ENCODE measurements at places on chromosomes 4 and X.
A peak's percentile ranks its signal among the peaks of the same experiment; 100 is the strongest.

- DNase-seq = no peak
Measured at GRCh38 chr4:73851293-73851692, 1.8 kb upstream of the PF4V1 start.

GRCh38 chr4:2252530-2253091 lies 9.3 kb downstream of the MXD4 start:
- DNase-seq = no peak

GRCh38 chr4:156182269-156182668 lies 228.6 kb upstream of the CTSO start:
- DNase-seq = no peak

- no peak for DNase-seq
Measured at GRCh38 chr4:26157541-26157940, 163.3 kb upstream of the RBPJ start.

GRCh38 chrX:134338527-134338926 lies 101.5 kb downstream of the CCDC160 start:
- no peak for DNase-seq

DNA sequence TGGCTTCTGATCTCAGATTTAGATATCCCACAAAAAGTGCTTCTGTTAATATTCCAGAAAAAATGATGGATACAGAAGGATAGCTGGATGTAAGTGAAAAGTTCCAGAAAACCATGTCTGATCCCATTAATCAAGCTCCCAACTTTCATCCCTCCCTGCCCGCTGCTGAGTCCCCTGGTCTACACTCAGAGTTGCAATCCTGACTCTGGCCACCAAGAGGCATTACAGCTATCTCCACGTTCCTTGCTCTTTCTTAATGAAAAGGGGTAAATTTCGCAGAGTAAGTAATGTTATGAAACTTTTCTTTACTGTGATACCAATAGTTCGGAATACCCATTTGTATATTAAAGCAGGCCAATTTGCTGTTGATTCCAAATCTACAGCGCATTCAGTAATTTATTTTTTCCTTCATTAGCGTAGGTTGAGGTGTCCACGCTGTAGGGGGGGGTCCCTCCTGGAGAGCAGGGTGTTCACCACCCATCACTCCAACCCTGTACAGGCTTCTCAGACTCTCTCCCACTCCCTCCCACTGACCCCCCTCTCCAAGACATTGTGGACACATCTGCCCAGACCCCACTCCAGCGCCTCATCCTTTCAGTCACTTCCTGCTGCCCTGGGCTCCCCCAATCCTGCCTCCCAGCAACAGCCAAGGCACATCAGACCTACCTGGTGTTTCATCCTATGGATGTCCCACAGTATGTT lies 55.1 kb downstream of the RAB40A start:
- no peak for DNase-seq

DNA sequence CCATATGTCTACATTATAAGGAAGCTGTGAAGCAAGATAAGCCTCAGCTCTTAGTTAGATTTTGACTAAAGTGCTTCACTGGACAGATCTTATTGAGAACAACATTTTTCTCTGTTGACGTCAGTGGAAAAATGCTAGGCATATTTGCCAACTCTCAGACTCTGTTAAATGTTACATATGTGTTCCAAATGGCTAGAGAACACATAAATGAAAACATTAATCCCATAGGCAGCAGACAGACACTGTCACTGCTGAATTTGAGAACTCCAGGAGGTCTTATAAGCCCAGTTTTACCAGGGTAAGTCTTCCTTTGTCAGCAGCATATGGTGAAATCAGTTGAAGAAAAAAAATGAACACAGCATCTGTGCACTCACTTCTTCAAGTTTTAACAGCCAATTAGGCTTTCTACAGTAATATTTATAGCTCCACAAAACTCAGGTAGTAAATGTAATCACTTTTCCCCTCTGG lies 186.9 kb downstream of the CAMK2D start:
- DNase-seq = peak; percentile 66

GRCh38 chrX:47327902-47328301 lies 42.5 kb upstream of the ZNF157 start:
- DNase-seq = no peak

GRCh38 chr4:1988327-1988724 lies 20.4 kb downstream of the NELFA start:
- no peak for DNase-seq

- no peak for DNase-seq
Measured at GRCh38 chr4:7434766-7435150, at the start of gene PSAPL1. PSAPL1 (minus strand) TSS chr4:7434930; CDS start chr4:7434879, 51 bp downstream.

DNA sequence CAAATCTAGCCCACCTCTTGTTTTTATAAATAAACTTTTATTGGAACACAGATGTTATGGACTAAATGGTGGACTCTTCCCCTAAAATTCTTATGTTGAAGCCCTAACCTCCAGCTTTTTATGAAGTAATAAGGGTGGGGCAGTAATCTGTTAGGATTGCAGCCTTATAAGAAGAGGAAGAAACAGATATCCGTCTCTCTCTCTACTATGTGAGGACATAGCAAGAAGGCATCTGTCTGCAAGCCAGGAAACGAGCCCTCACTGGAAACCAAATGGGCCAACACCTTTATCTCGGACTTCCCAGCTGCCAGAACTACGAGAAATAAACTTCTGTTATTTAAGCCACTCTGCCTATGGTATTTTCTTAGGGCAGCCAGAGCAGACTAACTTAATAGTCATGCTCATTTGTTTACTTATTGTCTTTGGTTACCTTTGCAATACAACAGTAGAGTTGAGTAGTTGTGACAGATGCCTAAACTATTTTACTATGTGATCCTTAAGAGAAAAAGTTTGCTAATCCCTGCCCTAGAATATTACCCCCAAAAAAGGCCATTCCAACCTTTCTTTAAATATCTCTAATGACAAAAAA lies 67.4 kb downstream of the MANBA start:
- DNase-seq = no peak

DNA sequence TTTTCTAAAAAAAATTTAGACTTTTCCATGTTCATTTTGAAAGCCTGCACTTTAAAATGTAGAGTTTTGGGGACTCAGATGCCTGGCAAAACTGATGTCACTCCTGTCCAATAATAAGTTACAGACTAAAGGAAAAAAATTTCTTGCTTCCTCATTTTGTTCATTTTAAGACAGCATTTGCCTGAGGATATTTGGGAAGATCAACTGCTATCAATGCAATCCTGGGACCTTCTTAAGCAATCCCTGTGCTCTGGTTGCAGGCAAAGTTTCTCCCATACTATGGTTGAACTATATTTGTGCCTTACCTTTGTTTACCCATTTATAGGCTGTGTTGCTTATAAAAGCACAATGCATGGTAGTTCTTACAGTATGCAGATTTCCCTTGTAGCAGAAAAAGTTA lies 280.4 kb downstream of the CFAP47 start:
- no peak for DNase-seq

- DNase-seq = no peak
Measured at GRCh38 chr4:2443061-2443730, 24.4 kb downstream of the CFAP99 start.

GRCh38 chrX:104370089-104370488 lies 115.4 kb upstream of the ESX1 start:
- DNase-seq = no peak

- peak; percentile 42 for DNase-seq
Measured at GRCh38 chr4:78864405-78865024, 74.7 kb downstream of the PAQR3 start.

- DNase-seq = no peak
Measured at GRCh38 chr4:3497095-3497494, 34.0 kb downstream of the DOK7 start.

GRCh38 chr4:147589586-147589985 lies 27.6 kb upstream of the TMEM184C start:
- no peak for DNase-seq

DNA sequence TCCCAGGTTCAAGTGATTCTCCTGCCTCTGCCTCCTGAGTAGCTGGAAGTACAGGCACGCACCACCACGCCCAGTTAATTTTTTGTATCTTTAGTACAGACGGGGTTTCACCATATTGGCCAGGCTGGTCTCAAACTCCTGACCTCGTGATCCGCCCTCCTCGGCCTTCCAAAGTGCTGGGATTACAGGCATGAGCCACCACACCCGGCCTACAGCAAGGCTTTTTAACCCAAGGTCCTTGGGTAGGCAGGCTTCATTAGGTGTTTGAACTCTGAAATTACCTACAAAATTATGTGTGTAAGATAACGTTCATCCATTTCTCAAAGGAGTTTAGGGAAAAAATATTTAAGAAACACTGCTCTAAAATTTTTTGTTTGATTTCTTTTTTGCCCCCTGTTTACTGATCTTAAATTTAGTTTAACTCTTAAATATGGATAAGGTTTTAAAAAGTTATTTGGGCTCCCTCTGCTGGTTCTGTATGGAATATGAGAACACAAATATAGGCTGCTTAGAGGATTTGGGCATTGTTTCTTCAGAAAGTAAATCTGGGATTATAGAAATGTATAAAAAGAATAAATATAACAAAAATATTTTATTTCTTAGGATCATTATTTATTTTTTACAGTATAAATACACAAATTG lies 92.8 kb downstream of the CBR4 start:
- no peak for DNase-seq

DNA sequence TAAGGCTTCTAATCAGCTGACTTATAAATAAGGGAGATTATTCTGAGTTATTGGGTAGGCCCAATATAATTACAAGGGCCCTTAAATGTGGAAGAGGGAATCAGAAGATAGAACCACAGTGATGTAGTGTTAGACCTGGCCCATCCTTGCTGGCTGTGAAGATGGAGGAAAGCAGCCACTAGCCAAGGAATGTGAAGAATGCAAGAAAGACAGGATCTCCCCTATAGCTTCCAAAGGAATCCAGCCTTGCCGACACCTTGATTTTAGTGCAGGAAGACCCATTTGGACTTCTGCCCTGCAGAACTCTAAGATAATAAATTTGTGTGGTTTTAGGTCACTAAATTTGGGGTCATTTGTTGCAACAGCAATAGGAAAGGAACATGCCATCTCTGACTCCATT lies 150.6 kb downstream of the SPATA18 start:
- no peak for DNase-seq

DNA sequence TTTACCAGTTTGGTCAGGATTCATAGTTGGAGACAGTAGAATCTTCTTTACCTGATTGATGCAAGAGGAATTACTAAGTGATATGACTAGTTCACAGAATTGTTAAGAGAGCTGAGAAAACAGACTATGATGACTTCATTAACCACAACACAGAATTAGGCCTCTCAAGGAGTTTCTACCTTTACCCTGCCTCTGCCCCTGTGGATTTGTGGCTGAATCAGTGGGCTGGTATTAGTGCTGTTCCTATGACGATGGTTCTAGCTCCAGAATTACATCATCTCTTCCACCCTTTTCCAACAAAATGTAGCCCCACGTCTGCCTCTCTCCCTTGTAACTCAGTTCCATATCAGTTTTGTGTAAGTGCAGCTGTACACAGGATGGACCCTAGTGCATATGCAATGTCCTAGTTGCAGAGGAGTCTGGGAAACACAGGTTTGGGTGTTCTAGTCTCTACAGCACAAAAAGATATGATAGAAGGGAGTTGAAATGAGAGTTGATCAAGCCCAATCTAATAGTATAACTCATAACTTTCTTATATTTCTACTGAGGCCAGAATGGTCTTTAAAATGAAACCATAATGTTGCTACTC lies 99.3 kb downstream of the ANXA5 start:
- DNase-seq = no peak

- no peak for DNase-seq
Measured at GRCh38 chrX:71095981-71096759, 519 bp downstream of the FOXO4 start.

- no peak for DNase-seq
Measured at GRCh38 chrX:23269923-23270322, 64.7 kb upstream of the PTCHD1 start.

DNA sequence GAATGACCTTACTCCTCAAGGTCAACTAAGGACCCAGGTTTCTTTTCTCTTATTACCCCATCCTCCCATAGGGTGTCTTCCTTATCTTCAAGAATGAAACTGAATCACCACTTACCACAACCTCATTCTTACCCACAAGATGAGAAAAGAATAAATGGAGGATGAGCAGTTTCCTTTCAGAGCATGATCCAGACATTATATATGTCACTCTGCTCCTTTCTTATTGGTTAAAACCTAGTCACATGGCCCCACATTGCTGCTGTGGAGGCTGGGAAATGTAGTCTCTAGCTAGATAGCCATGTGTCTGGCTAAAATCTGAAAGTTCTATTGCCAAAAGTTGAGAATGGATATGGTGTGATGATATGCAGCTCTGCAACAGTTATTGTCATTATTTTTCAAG lies 62.4 kb upstream of the RAI2 start:
- no peak for DNase-seq

- no peak for DNase-seq
Measured at GRCh38 chrX:134459683-134460004, 321 bp upstream of the HPRT1 start.

All from HS-27A (cell line).